Endothelial cell of umbilical vein (primary cell): ENCODE measurements at places on chromosomes 12 and 14. TPM values are rescaled to one million over a fixed set of nuclear protein-coding genes. Genes with fewer than 3 reads are reported as not detected.
A peak's percentile ranks its signal among the peaks of the same experiment; 100 is the strongest.

Gene NRXN3
- polyA plus RNA-seq, result 0.53 and 0.72 TPM in 2 replicates

Gene TSPAN19
- polyA plus RNA-seq, result not detected in 2 replicates

Gene RNF212B
- polyA plus RNA-seq, result not detected in 2 replicates

Gene PMEL
- 0.99 and 2.0 TPM in 2 replicates for polyA plus RNA-seq

Gene SYNDIG1L
- not detected in 2 replicates for polyA plus RNA-seq

Gene GNB3
- 12.0 and 12.6 TPM in 2 replicates for polyA plus RNA-seq

Gene C3AR1
- polyA plus RNA-seq, result 0.70 and 1.1 TPM in 2 replicates

DNA sequence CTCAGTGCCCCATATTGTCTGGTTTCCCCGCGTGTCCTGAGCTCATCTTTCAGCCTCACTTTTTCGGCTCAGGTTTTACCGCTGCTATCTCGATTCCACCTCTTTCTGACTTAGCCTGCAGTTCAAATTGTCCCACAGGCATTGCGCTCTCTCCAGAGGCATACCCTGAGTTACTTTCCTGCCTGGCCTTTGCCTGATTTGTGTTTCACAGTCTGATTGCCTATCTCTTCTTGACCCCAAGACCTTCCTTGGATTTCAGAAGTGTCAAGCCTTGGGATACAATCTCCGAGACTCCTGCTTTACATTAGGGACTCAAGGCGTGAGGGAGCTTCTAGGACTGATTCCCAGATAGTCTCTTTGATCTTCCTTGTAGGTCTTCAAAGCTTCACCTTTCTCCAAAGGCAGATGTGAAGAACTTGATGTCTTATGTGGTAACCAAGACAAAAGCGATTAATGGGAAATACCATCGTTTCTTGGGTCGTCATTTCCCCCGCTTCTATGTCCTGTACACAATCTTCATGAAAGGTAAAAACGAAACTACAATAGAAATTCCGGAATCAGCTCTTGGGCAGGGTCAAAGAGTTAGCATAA lies 629 bp downstream of the LETMD1 start:
- DNase-seq, result no peak

DNA sequence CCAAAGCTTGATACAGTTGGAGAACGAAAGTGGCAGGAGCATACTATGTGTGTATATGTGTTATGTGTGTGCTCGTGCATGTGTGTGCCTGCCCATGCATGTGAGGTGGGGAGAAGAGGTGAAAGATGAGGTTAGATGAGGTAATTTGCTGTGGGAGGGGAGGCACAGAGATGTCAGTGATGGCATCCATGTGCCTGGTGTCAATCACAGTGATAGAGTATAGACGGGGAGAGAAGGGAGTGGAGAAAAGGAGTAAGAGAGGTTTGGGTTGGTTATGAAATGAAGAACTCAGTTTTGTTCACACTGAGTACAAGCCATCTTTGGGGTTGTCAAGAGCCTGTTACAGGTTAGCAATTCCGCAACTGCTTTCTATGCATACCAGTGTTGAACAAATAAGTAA lies 14.6 kb upstream of the NYNRIN start:
- no peak for DNase-seq

GRCh38 chr12:55780685-55781084 lies 36.8 kb downstream of the SARNP start:
- DNase-seq, result no peak

DNA sequence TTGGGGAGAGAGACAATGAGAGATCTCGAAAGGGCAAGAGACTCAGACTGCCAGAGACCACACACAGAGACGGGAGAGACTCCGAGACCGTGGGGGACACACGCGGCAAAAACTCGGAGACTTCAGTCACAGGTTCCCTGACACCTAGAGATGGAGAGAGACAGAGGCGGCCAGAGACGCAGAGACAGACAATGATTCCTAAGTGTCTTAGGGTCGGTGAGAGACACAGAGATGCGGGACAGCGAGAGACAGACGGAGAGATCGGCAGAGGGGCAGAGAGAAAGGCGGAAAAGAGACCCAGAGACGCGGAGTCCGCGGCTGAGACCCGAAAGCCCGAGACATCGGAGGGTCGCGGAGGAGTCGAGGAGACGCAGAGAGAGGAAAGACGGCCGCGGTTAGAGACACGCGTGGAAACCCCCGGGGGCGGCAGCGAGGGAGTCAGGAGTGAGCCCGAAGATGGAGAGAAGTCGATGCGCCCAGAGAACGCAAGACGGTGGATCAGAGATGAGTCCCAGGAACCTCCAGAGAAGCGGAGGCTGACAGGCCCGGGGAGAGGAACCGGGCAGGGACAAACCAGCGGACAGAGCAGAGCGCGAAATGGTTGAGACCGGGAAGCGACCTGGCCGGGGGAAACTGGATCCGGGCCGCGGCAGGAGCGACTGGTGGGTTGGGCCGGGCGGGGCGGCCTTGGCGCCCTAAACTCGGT lies 7.8 kb downstream of the LHX5 start:
- DNase-seq, result no peak

DNA sequence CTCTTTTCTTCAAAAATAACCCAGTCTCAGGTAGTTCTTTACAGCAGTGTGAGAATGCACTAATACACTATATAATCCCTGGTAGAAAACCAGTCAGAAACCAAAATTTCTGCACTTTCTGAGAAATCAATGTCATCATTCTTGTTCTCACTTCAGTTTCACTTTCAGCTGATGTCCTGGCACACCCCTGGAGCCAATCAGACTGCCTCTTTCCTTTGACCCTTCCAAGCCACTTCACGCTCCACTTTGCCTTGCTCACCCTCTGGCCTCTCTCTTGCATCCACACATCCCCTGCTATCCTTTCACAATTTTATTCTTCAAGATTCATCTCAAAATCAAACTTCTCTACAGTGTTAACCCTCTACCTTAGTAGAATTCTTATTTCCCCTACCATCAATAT lies 181.1 kb downstream of the ASCL1 start:
- DNase-seq, result no peak

- DNase-seq, result no peak
These were observed 11.1 kb downstream of the SVOP start for GRCh38 chr12:109009766-109010165.

DNA sequence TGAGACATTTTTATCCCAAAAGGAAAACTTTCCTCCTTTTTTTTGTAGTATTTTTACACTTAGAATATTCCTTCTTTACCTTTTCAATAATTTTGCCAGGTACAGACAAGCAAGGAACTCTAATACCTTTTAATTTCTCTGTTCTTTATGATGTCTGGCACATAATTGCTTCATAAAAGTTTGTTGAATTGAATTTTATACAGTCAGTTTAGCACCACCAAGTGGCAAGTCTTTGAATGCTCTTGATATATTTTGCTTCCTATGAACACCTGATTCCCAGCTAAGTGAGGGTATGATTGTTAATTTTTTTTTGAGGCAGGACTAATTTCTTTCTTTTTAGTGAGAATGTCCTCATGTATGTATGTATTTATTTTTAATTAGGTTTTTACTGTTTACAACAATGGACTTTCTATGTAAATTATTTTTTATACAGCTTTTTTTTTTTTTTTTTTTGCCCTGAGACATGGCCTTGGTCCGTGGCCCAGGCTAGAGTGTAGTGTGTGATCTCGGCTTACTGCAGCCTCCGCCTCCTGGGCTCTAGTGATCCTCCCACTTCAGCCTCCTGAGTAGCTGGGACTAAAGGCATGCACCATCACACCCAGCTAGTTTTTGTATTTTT lies 6.9 kb downstream of the TBC1D15 start:
- peak; percentile 54 for DNase-seq

- DNase-seq, result no peak
These were observed 27.5 kb upstream of the RMST start for GRCh38 chr12:97435153-97435552.

- no peak for DNase-seq
These were observed 48.7 kb downstream of the RAB35 start for GRCh38 chr12:120067901-120068300.

DNA sequence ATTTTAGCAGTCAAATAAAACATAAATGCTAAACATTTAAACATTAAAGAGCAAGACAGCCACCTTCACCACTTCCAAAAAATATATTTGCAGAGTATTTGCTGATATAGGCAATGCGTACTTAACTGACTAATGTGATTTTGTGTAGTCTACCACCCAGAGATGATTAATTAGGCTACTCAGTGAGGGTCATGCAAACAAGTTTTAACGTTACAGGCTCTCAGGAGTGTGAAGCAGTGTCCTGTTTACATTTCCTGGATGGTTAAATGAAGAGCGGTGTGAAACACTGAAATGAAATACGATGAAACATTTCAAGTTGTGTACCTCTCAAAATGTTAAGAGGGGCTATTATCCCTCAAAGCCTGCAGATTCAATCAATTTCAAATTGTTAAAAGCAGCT lies 165.8 kb upstream of the LRIG3 start:
- DNase-seq, result peak; percentile 18

- DNase-seq, result peak; percentile 75
These were observed 138.7 kb downstream of the TTC7B start for GRCh38 chr14:90677484-90678050.

DNA sequence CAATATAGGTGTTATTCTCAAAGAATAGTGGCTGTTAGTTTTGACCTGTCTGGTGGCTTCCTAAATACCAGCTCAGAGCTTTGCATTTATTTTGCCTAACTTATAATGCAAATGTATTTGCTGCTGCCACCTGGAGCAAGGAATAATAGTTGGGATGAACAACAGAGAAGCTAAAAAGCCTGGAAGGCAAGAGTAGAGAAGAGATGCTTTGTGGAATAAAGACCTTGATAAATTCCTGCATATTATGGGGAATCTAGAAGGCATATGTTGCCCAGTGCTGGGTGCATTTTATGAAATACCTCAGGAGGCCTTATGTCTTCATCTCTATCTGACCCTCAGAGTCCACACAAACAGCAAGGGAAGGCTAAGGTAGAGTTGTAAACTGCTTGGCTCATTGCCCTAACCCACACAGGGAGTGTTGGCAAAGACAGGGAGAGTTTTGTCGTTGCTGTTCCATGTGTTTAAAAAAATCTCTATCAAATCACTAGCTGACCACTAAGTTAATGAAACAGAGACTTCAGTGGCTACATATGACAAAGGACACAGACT lies 53.7 kb upstream of the SCAF11 start:
- no peak for DNase-seq

DNA sequence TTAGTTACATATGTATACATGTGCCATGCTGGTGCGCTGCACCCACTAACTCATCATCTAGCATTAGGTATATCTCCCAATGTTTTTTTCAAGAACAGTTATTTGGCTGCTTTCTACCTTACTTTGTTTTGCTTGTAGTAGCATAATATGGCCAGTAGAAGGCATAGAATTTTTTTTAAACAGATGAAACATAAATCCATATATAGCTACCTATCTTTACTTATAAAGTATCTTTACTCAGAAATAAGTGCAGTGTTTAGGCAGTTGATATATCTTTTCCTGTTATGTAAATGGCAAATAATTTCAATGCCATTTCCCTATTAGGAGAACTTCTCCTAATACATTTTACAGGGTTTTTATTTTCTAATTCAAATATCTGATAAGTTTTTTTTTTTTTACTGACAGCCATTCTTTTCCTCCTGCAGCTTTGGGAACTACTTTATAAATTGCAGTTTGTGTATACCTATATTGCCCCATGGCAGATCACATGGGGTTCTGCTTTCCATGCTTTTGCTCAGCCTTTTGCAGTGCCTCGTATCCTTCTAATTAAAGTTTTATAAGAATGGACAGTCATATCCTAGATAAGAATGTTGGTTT lies 143.1 kb downstream of the PCNX1 start:
- DNase-seq, result peak; percentile 28

GRCh38 chr12:12070674-12071656 lies at the start of gene BCL2L14:
TSS of gene BCL2L14 (plus strand) at chr12:12070939. CDS start at chr12:12079306, 8,367 bp downstream.
- no peak for DNase-seq

- DNase-seq, result no peak
These were observed 1061.8 kb downstream of the BCL11B start for GRCh38 chr14:98210045-98210672.

- no peak for DNase-seq
These were observed 1089.8 kb downstream of the FLRT2 start for GRCh38 chr14:86619726-86620125.

DNA sequence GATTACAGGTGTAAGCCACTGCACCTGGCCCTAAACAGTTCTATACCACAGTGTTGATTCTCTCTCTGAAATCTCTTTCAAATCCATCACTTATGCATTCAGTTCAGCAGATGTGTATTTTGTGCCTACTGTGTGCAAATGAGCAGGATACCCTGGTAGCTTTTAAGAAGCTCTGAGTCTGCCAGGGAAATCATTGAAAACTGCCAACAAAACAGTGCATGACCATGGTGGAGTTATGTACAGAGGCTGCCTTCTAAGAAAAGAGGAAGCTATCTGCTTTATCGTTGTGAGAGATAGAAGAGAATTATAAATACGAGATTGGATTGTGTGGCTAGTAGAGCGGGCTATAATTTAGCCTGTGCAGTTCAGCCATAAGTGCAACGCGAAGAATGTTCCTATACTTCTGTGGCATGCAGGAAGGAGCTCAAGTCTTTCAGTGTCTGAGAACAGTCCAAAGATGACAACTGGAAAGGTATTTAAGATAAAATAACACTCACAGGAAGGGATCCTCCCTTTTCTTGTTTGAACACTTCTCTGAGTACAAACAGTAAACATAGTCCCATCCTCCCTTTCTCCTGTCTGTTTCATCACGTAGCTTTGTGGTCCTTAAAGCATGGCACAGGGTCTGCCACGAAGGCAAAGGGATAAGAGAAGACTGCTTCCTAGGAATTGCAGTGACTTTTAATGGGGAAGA lies 4.3 kb downstream of the DIP2B start:
- no peak for DNase-seq

- DNase-seq, result no peak
These were observed 67.6 kb downstream of the ARF6 start for GRCh38 chr14:49960453-49960852.

GRCh38 chr12:50065726-50066310 lies 8.4 kb downstream of the ASIC1 start:
- DNase-seq, result no peak

GRCh38 chr12:68813242-68813593 lies 5.2 kb downstream of the MDM2 start:
- DNase-seq, result no peak

DNA sequence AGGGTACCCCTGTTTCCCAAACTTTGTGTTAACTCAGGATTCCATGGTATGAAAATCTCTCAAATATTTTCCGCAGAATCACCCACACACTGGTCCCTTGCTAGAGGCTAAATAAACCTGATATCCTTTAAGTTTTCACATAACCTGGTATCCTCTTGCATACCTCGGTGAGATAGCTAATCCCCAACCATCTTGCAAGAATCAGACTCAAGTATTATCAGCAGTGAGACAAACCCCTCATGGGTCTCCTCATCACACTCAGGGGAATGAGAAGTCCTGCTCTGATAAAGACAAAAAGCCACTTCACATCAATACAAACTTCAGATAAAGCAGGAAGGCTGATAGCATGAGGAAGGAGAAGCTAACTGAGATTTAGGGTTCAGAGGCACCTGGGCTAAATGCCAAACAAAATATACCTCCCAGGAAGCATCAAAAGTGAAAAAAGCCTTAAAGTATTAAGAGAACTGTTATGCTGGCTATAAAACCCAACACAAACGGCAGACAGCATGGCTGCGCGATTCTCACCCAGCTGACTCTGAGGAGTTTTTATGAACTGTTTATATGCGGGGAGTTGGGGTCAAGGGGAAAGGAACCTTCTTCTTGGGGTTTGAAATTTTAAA lies 96.5 kb downstream of the FOXN3 start:
- no peak for DNase-seq

DNA sequence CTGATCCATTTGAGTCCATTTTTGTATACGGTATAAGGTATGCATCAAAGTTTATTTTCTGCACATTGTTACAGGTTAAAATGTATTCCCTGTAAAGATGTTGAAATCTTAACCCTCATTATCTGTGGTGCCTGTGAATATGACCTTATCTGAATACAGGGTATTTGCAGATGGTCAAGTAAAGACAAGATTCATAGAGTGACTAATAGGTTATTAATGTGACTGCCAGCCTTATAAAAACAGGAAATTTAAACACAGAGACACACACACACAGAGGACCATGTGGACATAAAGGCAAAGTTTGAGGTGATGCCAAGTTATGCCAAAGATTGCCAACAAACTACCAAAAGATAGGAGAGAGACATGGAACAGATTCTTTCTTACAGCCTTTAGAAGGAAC lies 347.2 kb upstream of the DCN start:
- DNase-seq, result peak; percentile 39
